ENCODE measurements at places on chromosomes 2 and 18.
A peak's percentile ranks its signal among the peaks of the same experiment; 100 is the strongest.

- DNase-seq = no peak
These were observed 9.8 kb upstream of the GPC1 start for GRCh38 chr2:240425697-240426096.

- peak; percentile 29 for DNase-seq
These were observed 63.3 kb upstream of the STK17B start for GRCh38 chr2:196234672-196235071.

- no peak for DNase-seq
These were observed 494.1 kb upstream of the MEIS1 start for GRCh38 chr2:65940856-65941255.

- DNase-seq = no peak
These were observed 43.0 kb upstream of the DSG1 start for GRCh38 chr18:31274931-31275330.

DNA sequence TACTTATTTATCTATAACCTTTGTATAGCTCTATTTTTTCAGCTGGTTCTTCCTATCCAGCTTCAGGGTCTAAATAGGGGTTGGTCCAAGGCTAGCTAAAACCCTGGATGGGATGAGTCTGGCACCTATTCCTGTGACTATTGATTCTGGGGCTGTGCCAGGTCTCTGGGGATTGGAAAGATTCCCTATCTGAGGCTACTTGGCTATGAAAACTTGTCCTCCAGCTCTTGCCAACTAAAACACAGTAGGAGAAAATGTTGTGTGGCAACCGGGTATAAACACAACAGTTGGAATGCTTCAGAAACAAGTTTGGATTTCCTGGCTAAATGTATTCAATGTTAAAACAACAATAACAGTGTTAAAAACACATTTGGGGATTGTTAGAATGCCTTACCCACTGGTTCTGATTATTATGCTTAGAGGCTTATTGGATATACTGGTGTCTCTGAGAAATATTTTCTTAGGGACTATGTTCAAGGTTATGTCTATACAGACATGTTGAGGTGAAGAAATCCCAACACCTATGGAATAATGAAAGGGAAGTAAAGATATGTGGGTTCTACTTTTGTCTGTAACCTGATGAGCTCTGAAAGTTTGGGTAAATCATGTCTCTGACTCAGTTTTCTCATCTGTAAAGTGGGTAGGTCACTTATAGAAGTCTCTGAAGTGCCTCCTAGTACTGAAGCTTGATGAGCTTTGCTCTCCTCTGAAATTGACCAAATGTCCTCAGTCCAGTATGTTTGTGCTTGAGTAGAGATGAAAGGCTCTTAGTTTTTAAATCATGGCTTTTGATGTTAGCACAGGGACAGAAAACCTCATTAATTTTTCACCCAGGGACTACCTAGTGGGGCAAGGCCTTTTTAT lies 460.7 kb downstream of the MTX2 start:
- no peak for DNase-seq

DNA sequence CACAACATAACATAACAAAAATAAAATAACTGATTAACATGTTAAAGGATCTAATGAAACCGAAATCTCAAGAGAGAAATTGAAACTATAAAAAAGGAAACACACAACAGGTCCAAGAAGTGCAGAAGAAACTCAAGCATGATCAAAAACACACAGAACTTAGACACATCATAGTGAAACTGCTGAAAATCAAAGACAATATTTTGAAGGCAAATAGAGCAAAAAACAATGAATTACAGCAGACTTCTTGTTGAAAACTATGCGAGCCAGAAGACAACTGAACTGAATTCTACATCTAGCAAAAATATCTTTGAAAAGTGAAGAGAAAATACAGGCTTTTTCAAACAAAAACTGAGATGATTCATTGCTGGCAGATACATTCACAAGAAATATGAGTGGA lies 61.3 kb downstream of the UGP2 start:
- no peak for DNase-seq

GRCh38 chr2:26767129-26767528 lies 3.0 kb downstream of the SLC35F6 start:
- DNase-seq = no peak
